ENCODE measurements at places on chromosomes 11 and 22.

GRCh38 chr22:16949561-16949960 is 58.5 kb downstream of the GAB4 start:
- no peak for DNase-seq

- DNase-seq = no peak
Measured at GRCh38 chr22:30432520-30432919, 7.0 kb downstream of the MTFP1 start.

- peak; percentile 45 for DNase-seq
Measured at GRCh38 chr11:20110908-20111669, 49.2 kb downstream of the DBX1 start.

DNA sequence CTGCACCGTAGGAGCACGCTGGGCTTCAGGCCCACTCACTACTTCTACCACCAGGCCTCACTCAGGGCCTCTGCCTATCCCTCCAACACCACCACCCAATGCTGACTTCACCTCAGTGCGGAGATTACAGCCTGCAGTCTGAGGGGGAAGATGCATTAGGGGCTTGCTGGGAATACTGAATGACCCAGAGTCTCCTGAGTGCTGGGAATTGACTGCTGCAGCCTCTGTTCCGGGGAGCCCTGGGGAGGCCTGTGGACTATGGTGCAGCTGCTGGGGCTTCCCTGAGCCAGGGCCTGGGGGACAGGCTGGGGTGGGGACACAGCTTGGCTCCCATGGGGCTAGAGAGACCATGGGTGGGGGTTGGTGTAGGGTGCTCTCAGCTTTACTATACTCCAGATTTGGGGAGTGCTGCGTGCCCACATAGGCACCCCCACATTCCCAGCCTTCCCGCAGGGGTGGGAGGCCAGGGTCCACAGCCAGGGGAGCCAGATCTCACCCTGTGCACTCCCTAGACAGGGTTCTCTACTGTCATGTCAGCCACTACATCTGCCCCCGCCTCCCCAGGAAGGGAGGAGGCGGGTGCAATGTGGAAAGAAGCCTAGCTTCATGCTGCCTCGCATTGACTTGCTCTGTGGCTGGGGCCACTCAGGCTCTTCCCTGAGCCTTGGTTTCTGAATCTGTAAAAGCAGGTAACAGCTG is 44.4 kb downstream of the GDPD5 start:
- no peak for DNase-seq

DNA sequence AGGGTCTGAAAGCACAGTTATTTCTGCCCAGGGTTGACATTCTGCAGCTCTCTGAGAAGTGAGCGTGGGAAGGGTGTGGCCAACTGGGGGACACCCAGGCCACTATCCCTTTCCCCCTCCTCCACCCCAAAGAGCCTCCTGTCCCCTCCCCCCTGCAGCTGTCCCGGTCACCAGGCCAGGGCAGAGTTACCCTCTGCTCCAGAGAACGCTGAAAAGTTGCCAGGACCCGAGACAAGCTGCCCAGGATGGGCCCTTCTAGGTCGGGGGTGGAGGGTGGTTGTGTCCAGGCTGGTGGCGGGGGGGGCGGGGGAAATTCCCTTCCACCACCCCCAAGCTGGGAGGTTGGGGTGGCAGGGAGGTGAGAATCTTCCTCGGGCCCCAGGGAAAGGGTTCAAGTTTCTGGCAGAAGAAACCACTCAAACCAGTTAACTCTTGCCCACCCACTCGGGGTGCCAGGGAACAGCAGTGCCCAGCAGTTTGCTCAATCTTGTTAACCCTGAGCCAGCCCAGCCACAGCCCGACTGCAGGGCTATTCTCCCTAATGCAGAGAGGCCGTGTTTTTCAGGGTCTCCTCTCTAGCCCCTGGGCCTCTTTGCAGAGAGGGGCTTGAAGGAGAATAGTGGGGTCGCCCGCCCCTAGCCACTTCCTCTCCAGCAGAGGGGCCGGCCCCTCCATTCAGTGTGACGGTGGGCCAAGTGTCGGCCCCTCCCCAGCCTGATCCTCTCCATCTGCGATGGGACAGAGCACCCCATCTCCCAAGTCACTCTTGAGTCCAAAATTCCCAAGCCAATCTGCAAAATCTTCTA is 697 bp downstream of the LGALS1 start:
- DNase-seq = no peak

DNA sequence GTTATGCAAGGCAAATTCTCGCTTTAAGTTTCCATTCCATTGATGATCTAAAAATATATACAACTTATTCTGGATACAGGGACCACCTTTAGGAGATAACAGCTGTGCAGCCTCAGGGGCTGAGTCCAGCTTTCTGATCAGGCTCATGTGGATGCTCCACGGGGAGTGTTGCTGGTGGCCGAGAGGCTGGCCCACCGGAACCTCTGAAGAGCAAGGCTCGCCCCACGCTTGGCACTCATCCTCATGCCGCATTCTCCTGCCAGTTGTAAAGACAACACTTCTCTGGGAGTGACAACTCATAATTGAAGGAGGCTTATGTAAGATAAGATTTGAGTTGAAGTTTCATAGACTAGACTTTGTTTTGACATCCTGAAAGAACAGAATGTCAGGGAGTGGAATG is 123.5 kb downstream of the MPPED1 start:
- no peak for DNase-seq

DNA sequence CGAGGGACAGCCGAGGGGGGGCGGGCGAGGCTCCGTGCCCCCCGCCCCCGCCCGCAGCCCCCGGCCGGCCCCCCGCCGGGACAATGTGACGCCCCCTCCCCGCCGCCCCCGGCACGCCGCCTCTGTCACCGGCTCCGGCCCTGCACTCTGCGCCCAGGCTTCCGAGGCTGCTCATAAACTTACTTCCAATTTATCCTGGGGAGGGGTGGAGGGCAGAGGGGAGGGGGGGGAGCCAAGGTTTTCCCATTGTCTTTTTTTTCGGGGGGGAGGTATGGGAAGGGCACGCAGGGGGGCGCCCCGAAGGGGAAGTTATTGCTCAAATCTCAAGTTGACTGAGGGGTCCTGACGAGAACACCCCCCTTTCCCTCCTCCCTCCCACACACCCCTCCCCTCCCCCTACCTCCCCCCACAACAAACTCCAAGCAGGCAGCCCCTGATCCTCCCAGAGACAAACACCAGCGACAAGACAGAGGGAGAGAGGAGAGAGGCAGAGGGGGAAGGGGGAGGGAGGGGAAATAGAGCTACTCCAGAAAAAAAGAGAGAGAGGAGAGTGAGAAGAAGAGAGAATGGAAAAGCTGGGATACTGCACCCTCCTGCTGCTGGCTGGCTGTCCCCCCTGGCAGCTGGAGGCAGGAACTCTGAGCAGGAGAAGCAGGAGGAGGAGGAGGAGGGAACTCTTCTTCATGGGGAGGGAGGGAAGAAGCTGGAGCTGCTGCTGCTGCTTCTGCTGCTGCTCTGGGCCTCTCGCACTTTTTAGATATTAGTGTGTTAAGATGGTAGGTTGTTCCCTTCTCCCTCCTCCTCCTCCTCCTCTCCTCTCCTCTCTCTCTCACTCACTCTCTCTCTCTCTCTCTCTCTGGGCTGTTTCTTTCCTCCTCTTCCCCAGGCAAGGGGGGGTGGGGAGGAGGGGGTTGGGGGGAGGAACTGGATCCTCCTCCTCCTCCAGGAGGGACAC is 631 bp downstream of the PHF21A start:
- DNase-seq = peak; percentile 77

DNA sequence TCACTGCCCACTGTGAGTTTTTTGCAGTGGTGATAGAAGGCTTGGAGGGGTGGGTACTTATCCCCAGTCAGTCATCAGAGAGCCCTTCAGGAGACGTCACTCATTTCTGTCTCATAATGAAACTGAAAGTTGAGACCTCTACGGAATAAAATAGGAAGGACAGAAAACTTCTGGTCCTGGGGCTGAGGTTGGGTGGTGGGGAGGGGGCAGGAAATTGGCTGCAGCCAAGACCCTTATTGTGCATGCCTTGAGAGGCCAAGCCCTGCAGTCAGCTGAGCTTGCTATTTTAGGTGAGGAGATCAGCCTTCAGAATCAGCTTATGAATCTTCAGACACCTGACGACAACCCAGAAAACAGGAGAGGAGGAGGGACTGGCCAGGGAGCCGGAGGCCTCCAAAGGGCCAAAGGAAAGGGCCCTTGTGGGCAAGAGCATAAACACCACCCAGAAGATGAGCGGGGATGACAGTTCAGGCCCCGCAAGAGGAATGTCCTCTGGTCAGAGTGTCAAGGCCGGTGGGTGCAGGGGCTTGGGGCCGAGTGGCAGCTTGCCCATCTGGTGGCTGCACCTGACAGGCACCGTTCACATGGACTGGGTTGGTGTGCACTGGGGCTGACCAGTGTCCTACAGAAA is 17.9 kb upstream of the ADA2 start:
- no peak for DNase-seq

DNA sequence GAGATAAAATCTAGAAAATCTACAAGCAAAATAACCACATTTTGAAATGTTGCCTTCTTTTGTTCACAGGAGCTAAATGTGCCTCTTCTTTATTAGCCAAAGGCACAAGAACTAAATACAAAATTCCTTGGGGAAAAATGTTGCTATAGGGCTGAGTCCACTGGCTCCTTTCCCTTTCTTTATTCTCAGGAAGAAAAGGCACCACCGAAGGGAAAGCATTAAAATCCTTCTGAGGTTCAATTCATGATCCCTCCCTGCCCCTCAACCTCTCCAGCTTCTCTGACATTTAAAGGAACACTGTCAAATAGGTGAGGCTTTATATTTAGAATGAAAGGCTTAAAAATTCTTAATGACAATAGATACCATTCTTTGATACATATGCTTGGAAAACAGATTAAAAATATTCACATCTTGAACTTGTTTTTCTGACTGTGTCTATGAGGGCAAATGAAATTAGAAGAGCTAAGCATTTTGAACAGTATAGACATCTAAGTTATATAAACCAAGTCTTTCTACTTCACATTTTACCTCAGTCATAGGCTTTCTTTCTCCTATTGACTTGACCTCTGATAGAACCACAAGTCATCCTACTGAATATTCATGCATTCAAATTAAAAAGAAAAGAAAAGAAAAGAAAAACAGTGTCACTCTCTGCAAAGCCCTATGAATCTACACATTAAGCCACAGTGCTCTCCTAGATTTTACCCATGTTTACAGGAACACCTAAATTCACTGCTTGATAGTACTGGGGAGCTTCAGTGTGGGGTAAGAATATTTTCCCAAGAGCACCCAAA is 148.2 kb downstream of the MAML2 start:
- DNase-seq = no peak

DNA sequence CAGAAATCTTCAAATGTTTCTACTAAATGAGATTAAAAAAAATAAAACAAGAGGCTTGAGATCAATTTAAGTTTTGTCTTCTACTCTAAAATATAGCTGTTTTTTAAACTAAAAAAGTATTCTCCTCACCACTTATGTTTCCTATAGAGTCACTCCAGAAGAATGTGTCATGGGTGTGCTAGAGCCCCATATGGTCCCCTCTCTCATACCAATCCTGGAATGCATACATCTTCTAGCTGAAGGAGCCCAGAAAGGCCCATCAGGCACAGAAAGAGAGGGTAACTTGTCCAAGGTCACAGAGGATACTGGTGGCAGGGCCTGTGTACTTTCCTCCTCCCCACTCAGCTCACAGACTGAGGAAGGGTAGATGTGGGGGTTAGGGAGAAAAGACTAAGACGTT is 34.4 kb downstream of the RELT start:
- no peak for DNase-seq

GRCh38 chr22:44711690-44712555 is 9.9 kb downstream of the PRR5 start:
- DNase-seq = peak; percentile 70

DNA sequence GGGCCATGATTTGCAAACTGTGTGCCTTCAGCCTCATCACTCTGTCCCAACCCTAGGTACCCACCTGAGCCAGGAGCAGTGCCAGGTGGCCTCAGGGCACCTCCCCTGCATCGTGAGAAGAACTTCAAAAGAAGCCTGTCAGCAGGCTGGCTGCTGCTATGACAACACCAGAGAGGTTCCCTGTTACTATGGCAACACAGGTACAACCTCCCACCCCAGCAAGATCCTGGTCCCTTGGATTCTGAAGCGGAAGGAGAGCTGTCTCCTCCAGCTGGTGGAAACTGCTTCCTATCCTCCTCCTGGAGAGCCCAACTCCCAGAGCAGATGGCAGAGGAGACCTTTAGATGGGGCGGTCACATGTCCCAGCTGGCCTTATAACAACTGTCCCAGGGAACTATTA is 2.9 kb downstream of the ZP1 start:
- peak; percentile 39 for DNase-seq

DNA sequence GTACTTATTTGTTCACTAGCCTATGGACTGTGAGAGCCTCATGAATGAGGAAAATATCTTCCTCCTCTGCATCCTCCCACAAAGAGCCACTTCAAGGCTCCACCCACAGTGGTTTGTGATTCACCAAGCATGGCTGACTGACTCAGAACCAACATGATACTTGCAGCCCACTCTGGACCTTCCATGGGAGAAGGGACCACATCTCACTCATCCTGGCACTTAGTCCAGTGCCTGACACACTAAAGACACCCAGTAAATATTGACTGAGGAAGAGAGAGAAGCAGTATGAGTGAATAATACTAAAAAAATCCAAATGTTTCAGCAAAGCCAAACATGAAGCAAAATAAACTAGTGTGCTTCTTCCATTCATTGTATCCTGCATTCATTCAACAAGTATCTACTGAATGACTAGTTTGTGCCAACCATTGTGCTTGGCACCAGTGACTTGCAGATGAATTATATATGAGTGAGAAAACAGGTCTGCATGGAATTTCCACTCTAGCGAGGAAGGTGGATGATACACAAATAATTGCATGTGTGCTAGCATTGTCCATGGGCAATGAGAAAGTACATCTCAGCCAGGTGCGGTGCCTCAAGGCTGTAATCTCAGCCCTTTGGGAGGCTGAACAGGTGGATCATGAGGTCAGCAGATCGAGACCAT is 54.9 kb upstream of the BLID start:
- no peak for DNase-seq

GRCh38 chr11:28922386-28922981 is 814.3 kb downstream of the METTL15 start:
- no peak for DNase-seq

DNA sequence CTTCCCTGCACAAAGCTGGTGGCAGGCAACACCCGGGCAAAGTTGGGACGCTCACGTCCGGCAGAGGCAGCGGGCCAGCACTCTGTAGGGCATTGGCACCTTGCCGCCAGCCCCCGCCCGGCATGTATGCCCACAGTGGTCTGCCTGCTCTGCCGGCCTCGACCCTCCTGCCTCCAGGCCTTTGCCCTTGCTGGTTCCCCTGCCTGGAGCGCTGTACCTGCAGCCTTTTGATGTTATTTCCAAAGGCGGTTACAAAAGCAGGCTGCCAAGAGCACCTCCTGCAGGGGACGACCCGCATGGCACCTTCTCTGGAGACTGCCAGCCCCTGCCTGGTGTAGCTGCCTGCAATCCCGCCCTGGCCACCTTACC is 56.5 kb upstream of the SHISAL1 start:
- no peak for DNase-seq

GRCh38 chr11:110939471-110939870 is 227.2 kb upstream of the ARHGAP20 start:
- DNase-seq = no peak

- DNase-seq = no peak
Measured at GRCh38 chr22:36471341-36471821, 10.1 kb downstream of the TXN2 start.

- no peak for DNase-seq
Measured at GRCh38 chr22:23832226-23833016, 6.4 kb downstream of the DERL3 start.

All from NCI-H1694 treated with DMSO at 0.1 percent for 48 hours (cell line).